ENCODE measurements at places on chromosomes 2 and 18.

- H3K4me1 ChIP-seq: no peaks in the 10 kb centered on the region
- H3K4me3 ChIP-seq: no peak overlapping the region
- no peaks in the 10 kb centered on the region for H3K36me3 ChIP-seq
- H3K27me3 ChIP-seq: no peaks in the 10 kb centered on the region
These were observed 188.4 kb downstream of the PPP1R1C start for GRCh38 chr2:182173944-182174622.

- DNase-seq: no peak
- no peaks in the 10 kb centered on the region for H3K36me3 ChIP-seq
- H3K4me3 ChIP-seq: no peak overlapping the region
- H3K4me1 ChIP-seq: no peaks in the 10 kb centered on the region
These were observed 163.8 kb downstream of the WDPCP start for GRCh38 chr2:63424329-63425078.

- H3K4me1 ChIP-seq: peaks cover 10% of the 10 kb centered on the region
- no peak for DNase-seq
- no peaks in the 10 kb centered on the region for H3K27me3 ChIP-seq
- peaks cover 12% of the 10 kb centered on the region for H3K36me3 ChIP-seq
These were observed 68.2 kb downstream of the ADI1 start for GRCh38 chr2:3451169-3451568.

- no peak overlapping the region for H3K27ac ChIP-seq
- H3K4me3 ChIP-seq: no peak overlapping the region
- no peak for DNase-seq
These were observed 2.5 kb downstream of the ARMC9 start for GRCh38 chr2:231200805-231201474.

GRCh38 chr2:73293534-73294171 lies at the start of gene EGR4:
EGR4 (minus strand) TSS chr2:73293548; CDS start chr2:73293317, 231 bp downstream.
- no peak within 1 kb of the TSS for H3K27ac ChIP-seq
- H3K27me3 ChIP-seq: peaks cover 86% of the 10 kb centered on the region
- H3K36me3 ChIP-seq: no peaks in the 10 kb centered on the region

GRCh38 chr2:501130-501529 lies 176.1 kb downstream of the TMEM18 start:
- H3K27ac ChIP-seq: no peak overlapping the region
- no peaks in the 10 kb centered on the region for H3K36me3 ChIP-seq
- no peak for DNase-seq
- H3K27me3 ChIP-seq: peaks cover 2% of the 10 kb centered on the region
- H3K4me3 ChIP-seq: no peak overlapping the region

DNA sequence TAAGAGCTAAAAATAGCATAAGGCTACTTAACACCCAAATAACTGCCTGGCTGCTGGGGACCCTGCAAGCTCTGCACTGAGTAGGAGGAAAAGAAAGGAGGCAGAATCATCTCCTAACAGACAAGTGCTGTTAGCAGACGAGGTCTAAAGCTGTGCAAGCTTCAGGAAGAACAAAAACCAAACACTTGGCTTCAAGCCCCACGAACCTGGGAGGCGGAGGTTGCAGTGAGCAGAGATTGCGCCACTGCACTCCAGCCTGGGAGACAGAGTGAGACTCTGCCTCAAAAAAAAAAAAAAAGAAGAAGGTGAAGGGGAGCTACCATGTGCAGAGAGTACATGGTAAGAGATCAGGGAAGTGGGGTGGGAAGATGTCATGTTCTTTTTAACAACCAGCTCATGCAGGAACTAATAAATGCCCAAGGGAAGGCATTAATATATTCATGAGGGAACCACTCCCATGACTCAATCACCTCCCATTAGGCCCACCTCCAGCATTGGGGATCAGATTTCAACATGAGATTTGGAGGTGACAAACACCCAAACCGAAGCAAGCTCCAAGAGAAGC lies 28.8 kb upstream of the INO80C start:
- H3K27ac ChIP-seq: no peak overlapping the region
- no peaks in the 10 kb centered on the region for H3K36me3 ChIP-seq
- no peak for DNase-seq
- H3K4me3 ChIP-seq: no peak overlapping the region
- H3K27me3 ChIP-seq: peaks cover 4% of the 10 kb centered on the region
- H3K4me1 ChIP-seq: no peaks in the 10 kb centered on the region

DNA sequence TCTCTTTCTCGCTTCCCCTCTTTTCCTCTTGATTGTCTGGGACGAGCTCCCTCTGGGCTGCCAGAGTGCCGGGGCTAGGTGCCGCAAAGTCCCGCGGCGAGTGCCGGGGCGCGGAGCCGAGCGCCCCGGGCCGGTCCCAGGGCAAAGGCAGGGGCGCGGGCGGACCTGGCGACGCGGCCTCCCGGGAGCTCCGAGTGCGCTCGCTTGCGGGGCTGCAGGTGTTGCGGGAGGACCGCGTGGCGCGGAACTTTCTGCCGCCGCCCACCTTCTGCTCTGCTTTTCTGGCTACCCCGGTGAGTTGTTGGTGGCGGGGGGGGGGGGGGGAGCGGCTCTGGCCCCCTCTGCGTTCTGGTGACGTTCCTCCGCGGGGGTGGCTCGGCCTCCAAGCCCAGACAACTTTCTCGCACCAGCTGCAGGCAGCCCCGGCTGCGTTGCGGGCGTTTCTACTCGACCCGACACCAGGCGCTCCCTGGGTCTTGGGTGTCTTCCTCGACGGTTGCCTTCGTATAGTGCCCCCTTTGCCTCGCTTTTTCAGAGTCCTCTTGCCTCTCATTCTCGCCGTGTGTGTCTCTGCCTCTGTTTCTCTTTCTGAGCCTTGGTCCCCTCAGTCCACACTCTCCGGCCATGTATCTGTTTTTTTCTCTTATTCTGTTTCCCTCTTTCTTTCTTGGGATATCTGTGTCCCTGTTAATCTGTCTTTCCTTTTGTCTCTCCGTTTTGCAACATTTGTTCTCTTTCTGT lies 759 bp downstream of the GALNT13 start:
- no peak for DNase-seq
- H3K4me3 ChIP-seq: peak overlapping the region; percentile 86
- H3K27me3 ChIP-seq: peaks cover 28% of the 10 kb centered on the region

GRCh38 chr2:76930056-76930744 lies 592.0 kb downstream of the LRRTM4 start:
- no peak overlapping the region for H3K4me3 ChIP-seq
- no peaks in the 10 kb centered on the region for H3K27me3 ChIP-seq
- H3K4me1 ChIP-seq: no peaks in the 10 kb centered on the region
- no peak for DNase-seq
- H3K27ac ChIP-seq: no peak overlapping the region

- DNase-seq: no peak
- H3K4me3 ChIP-seq: no peak overlapping the region
- H3K4me1 ChIP-seq: no peaks in the 10 kb centered on the region
- no peaks in the 10 kb centered on the region for H3K36me3 ChIP-seq
- H3K27me3 ChIP-seq: no peaks in the 10 kb centered on the region
- H3K27ac ChIP-seq: no peak overlapping the region
These were observed 61.8 kb upstream of the CERS6 start for GRCh38 chr2:168394262-168394661.

GRCh38 chr2:25125976-25126375 lies 42.4 kb downstream of the POMC start:
- H3K27ac ChIP-seq: no peak overlapping the region
- H3K27me3 ChIP-seq: no peaks in the 10 kb centered on the region
- peaks cover 2% of the 10 kb centered on the region for H3K4me1 ChIP-seq
- no peak for DNase-seq

DNA sequence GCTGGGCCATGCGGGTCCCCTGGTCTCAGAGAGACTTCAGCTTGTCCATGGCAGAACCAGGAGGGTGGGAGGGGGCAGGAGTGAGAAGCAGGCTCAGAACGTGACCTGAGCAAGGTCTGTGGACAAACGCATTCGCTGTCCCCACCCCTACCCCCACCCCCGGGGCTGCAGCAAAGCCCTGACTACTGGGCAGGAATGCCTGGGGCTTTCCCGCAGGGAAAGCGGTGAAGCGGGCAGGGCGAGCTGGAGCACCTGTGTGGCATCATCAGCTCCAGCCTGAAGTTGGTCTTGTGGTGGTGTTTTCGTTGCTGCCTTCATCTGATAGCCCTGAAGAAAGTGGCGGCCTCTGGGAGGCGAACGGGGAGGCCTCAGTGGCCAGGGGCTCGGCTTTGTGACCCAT lies 26.1 kb upstream of the ALKAL2 start:
- no peak overlapping the region for H3K4me3 ChIP-seq
- peaks cover 62% of the 10 kb centered on the region for H3K4me1 ChIP-seq
- no peaks in the 10 kb centered on the region for H3K27me3 ChIP-seq
- no peaks in the 10 kb centered on the region for H3K36me3 ChIP-seq

- DNase-seq: no peak
- no peaks in the 10 kb centered on the region for H3K27me3 ChIP-seq
- H3K4me1 ChIP-seq: no peaks in the 10 kb centered on the region
- H3K27ac ChIP-seq: no peak overlapping the region
- no peaks in the 10 kb centered on the region for H3K36me3 ChIP-seq
These were observed 16.9 kb upstream of the RAB31 start for GRCh38 chr18:9691235-9691634.

DNA sequence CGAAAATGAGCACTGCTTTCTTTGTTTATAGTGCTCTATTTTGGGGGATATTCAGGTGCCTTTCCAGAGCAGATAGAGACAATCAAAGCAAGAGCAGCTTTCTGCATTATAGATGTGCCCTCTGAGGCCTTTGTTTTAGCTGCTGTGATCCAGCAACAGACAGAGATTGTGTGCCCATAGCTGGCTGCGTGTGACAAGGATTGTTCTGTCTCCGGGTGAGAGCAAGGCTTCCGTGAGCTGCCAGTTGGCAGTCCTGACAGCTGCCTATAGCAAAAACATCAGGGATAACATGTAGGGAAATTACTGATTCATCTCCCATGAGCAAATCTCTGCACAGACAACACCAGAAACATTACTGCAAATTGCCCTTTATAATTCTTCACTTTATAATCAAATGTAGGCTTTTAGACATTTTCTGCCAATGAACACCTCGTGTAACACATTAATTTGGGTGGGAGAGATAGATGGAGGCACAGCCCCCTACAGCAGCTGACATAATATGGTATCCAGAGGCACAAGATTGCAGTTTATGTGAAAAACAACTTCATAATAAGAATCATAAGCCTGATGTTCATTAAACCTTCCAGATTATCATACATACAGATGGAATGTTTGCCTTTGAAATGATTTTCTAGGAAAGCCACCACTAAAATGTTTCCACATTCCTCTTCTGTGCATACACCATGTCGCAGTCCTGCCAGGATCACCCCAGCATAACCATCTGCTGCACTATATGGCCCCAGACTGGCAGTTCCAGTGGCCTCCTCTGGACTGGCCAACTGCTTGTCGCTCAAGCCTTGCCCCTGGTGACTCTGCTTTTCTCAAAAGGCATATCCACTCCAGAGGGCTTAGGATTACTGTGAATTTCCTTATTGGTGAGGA lies 131.2 kb downstream of the TRIB2 start:
- H3K4me1 ChIP-seq: no peaks in the 10 kb centered on the region
- H3K27me3 ChIP-seq: no peaks in the 10 kb centered on the region
- H3K36me3 ChIP-seq: no peaks in the 10 kb centered on the region
- no peak for DNase-seq

GRCh38 chr18:45009756-45010155 lies 329.1 kb downstream of the SETBP1 start:
- no peaks in the 10 kb centered on the region for H3K36me3 ChIP-seq
- H3K4me1 ChIP-seq: peaks cover 11% of the 10 kb centered on the region
- no peak overlapping the region for H3K4me3 ChIP-seq
- H3K27me3 ChIP-seq: no peaks in the 10 kb centered on the region
- DNase-seq: no peak

DNA sequence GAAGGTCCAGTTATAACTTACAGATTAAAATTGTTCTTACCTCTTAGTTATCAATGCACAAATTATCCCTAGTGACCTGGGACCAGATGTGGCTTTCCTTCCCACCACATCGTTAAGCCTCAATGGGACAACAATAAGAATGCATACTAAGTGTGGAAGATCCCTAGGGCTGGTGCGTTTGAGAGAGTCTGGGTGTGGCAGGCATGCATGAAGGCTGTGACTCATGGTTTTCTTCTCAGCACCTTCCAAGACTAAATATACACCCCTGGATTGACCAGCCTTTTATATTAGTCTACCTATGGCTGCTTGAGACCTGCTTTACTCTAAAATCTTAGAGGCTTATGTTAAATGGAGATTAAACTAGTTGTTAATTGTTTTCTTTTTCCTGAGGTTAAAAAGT lies 261.7 kb upstream of the SLC14A2 start:
- H3K27ac ChIP-seq: no peak overlapping the region
- no peaks in the 10 kb centered on the region for H3K4me1 ChIP-seq
- no peak for DNase-seq
- H3K4me3 ChIP-seq: no peak overlapping the region

GRCh38 chr2:233250985-233251305 lies 528 bp upstream of the ATG16L1 start:
- peaks cover 1% of the 10 kb centered on the region for H3K4me1 ChIP-seq
- H3K4me3 ChIP-seq: peak overlapping the region; percentile 95
- DNase-seq: no peak
- H3K27me3 ChIP-seq: no peaks in the 10 kb centered on the region
- H3K36me3 ChIP-seq: no peaks in the 10 kb centered on the region

- no peak for DNase-seq
- H3K27me3 ChIP-seq: no peaks in the 10 kb centered on the region
- no peak overlapping the region for H3K4me3 ChIP-seq
- H3K4me1 ChIP-seq: peaks cover 14% of the 10 kb centered on the region
- H3K36me3 ChIP-seq: no peaks in the 10 kb centered on the region
These were observed 13.5 kb downstream of the ALPK2 start for GRCh38 chr18:58615140-58616132.

DNA sequence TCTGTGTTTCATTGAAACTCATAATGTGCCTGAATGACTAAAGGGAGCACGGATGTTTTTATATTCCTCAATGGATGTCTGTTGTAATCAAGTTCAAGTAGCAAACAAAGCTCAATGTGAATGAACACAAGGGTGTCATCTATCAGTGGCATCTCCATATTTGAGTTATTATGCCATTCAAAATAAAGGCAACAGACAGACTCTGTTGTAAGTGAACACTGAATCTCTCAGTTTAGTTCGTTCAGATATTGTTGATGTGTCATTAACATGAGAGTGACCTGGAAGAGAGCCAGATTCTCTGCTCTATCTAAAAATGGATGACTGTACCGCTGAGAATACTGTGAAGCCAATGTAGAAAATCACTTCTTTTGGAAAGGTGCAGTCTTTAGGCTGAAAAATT lies 118.7 kb downstream of the NUP35 start:
- H3K27me3 ChIP-seq: no peaks in the 10 kb centered on the region
- no peak for DNase-seq
- no peaks in the 10 kb centered on the region for H3K4me1 ChIP-seq
- H3K27ac ChIP-seq: no peak overlapping the region

- H3K27ac ChIP-seq: no peak overlapping the region
- H3K27me3 ChIP-seq: no peaks in the 10 kb centered on the region
These were observed 45.3 kb downstream of the PIKFYVE start for GRCh38 chr2:208311321-208311720.

- H3K27me3 ChIP-seq: no peaks in the 10 kb centered on the region
- no peak overlapping the region for H3K27ac ChIP-seq
- H3K36me3 ChIP-seq: peaks cover 15% of the 10 kb centered on the region
- H3K4me1 ChIP-seq: no peaks in the 10 kb centered on the region
- DNase-seq: no peak
These were observed 70.8 kb downstream of the ABI2 start for GRCh38 chr2:203399031-203399430.

GRCh38 chr2:171747371-171747770 lies 60.1 kb downstream of the DYNC1I2 start:
- no peaks in the 10 kb centered on the region for H3K4me1 ChIP-seq
- no peak overlapping the region for H3K4me3 ChIP-seq
- no peaks in the 10 kb centered on the region for H3K27me3 ChIP-seq
- DNase-seq: no peak
